ENCODE measurements at places on chromosomes 5 and 9.

DNA sequence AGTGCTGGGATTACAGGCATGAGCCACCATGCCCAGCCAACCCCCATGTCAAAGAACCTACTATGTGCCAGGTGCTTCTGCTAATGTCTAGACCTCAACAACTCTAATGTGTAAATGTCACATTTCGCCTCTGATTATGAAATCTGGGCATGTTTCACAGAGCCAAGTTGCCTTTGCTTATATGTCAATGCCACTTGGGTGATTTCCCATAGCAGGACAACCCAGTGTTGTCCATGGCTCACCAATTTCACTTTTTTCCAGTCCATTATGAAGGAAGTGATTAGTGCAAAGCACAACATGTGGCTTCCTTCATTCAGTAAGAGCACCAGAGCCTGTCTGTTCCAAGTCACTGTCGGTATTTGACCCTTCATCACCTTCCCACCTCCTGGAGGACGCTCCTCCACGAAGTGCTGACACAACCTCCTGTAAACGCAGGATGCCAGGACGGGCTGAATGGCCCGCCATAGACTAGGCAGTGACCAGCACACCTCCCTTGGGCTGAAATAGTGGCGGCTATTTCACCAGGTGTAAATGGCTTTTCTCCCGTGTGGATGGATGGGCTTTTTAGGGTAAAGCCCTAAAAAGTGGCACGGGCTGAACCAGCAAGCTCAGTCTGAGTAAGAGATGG lies 962 bp upstream of the PKN3 start:
- no peak for DNase-seq

- no peak for DNase-seq
These were observed 119.6 kb upstream of the ITGA1 start for GRCh38 chr5:52668139-52668538.

GRCh38 chr9:110579034-110579861 lies at the start of gene SVEP1:
TSS of gene SVEP1 (minus strand) at chr9:110579741. CDS start at chr9:110579543, 198 bp downstream.
- DNase-seq, result no peak

DNA sequence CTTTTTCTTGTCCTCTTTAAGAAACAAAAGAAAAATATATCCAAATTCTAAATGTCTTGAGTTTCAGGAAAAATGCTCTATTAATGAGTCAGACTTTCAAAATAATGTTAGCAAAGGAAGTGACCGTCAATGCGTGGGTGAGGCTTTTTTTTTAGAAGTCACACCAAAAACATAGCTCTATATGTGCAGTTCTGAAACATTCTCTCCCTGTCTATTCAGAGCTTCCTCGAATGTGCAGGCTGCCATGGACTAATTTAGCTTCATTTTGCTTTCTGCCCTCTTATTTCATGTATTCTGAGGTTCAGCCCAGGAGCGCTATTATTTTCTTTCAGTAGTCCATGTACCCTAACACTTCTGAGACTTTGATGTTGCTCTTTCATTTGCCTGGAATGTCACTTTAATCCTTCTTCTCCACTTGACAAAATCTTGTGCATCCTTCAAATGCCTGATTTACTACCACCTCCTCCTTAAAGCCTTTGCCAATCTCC lies 72.5 kb upstream of the RASA1 start:
- peak; percentile 6 for DNase-seq

DNA sequence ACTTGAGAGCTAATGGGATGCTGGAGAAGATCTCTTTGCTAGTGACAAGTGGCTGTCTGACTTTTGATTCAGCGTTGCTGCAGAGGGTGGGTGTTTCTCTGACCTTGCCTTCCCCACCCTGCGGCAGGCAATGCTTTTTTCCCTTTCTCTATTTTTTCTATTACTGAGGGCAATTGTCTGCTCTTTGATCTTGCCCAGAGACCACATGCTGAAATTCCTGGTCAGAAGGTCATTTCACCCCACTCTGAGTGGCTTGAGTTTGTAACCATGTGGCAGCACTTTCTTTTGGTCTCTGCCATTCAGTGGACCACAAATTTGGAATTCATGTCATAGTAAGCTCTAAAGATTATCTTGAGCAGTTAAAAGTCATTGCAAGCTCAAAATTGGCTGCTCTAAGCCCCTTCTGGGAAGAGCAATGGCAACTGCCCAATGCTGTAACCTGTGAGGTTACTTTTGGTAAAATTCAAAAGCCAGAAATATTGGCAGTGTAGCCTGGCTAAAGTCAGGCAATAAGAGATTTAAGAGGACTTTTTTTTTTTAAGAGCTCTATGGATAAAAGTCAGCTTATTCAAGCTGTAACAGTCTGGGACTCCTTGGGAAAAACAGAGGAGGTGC lies 30.4 kb upstream of the MTMR12 start:
- DNase-seq, result no peak

- no peak for DNase-seq
These were observed 52.9 kb downstream of the GDNF start for GRCh38 chr5:37786862-37787519.

- DNase-seq, result no peak
These were observed 93.6 kb upstream of the RANBP3L start for GRCh38 chr5:36395260-36395659.

DNA sequence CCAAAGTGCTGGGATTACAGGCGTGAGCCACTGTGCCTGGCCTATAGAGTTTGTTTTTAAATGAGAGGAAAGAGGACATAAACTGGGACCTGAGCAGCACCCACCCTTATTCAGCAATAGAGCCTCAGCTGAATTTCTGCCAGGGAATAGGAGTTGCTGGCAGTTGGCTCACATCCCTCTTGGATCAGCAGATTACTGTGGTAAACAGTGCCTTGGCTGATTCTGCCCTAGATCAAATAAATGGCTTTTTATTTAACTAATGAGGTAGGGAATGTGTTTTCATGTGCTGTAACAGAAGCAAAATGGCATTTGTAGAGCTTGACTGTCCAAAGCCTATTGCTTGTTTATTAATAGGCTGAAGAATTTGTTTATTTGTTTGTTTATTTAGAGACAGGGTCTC lies 2.1 kb downstream of the ARHGEF37 start:
- DNase-seq, result no peak

GRCh38 chr9:96126321-96126881 lies 175.6 kb downstream of the HSD17B3 start:
- no peak for DNase-seq

DNA sequence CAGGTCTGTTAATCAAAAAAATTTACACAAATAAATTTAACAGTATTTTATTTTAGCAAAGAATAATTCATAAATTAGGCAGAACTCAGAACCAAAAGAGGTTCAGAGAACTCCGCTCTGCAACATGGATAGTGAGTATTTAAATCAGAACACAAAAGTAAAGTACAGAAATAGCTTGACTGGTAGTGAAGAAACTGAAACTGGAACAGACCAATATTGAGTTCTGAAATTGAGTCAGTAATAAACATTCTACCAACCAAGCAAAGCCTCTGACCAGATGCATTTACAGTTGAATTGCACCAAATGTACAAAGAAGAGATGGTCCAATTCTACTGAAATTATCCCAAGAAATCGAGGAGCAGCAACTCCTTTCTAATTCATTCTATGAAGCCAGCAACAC lies 1542.8 kb downstream of the EFNA5 start:
- DNase-seq, result no peak

DNA sequence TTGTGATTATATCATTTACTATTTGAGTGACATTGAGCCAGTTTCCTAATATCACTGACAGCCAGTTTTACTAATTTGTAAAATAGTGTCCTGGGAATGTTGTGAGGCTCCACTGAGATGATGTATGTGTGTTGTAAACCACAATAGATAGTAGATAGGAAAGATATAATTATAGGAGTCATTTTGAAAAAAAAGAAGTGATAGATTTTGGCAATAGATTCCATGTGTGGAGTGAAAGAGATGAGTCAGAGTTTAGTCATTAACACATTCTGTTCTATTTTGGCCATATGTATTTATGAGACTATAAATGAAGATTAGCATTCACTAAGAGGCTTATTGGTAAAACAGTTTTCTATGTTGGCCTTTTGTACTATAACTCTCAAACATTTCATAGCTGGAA lies 388.2 kb downstream of the FAM170A start:
- no peak for DNase-seq

- peak; percentile 11 for DNase-seq
These were observed 216.2 kb upstream of the CLINT1 start for GRCh38 chr5:158074992-158075769.

GRCh38 chr5:111993242-111993641 lies 236.2 kb upstream of the NREP start:
- no peak for DNase-seq

DNA sequence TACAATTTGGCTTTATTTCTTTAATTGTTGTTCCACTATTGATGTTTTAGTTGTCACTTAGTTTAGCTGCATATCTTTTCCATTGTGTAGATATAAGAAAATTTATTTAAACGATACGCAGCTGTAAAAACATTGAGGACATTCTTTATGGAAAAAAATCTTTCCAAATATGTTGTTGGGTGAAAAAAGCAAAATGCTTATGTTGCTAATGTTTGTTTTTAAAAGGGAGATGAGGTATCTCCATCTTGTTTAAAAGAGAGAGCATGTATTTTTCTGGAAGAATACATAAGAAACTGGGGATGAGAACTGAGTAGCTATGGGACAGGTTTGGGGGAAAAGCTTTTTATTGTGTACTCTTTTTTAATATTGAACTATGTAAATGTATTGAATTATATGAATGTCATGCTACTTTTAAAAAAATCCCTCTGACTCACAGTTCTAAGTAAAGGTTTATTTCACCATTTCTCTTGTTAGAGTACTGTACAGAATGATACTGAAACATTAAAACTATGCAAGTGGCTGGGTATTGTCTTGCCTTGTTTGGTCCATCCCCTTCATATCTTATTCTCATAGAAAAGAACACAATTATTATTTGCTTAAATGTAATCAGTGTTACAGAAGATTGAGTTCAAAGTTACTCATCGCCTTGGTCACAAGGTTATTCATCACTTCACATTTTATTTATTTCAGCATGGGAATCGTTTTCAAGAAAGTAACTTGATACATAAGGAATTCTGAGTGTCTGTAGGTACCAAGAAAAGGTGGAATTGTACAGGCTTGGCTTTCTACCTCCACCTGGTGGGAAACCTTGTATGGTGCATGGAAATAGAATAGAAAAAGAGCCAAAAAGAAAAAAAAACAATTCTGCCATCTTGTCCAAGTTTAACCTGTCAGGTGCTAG lies 85.8 kb downstream of the RIC1 start:
- DNase-seq, result no peak

GRCh38 chr9:134304690-134305089 lies 21.6 kb upstream of the RXRA start:
- no peak for DNase-seq

Data from stimulated activated CD8-positive, alpha-beta memory T cell treated with anti-CD3 and anti-CD28 coated beads, Interleukin-15, amount 100 ng/mL, for 48 hours (primary cell).